ENCODE measurements at places on chromosomes 6 and 20. TPM values are rescaled to one million over a fixed set of nuclear protein-coding genes. Genes with fewer than 3 reads are reported as not detected.

Gene LBP
- not detected for total RNA-seq

Gene PLA2G7
- 10.9 TPM for total RNA-seq

Gene CLVS2
- 6.4 TPM for total RNA-seq

Gene GUCA1A
- 1.5 TPM for total RNA-seq

Gene PGC
- not detected for total RNA-seq

Gene TSPYL4
- total RNA-seq = 101 TPM

Gene IL17F
- total RNA-seq = not detected

Gene RGS17
- 8.9 TPM for total RNA-seq

Gene FNDC11
- total RNA-seq = 1.0 TPM

Gene SCUBE3
- total RNA-seq = 4.4 TPM
